ENCODE measurements at places on chromosomes 1 and 21. TPM values are rescaled to one million over a fixed set of nuclear protein-coding genes. Genes with fewer than 3 reads are reported as not detected.

Gene HAO2
- not detected for total RNA-seq

GRCh38 chr1:232136136-232136535 is 493.8 kb downstream of the SIPA1L2 start:
- no peak for ATAC-seq

DNA sequence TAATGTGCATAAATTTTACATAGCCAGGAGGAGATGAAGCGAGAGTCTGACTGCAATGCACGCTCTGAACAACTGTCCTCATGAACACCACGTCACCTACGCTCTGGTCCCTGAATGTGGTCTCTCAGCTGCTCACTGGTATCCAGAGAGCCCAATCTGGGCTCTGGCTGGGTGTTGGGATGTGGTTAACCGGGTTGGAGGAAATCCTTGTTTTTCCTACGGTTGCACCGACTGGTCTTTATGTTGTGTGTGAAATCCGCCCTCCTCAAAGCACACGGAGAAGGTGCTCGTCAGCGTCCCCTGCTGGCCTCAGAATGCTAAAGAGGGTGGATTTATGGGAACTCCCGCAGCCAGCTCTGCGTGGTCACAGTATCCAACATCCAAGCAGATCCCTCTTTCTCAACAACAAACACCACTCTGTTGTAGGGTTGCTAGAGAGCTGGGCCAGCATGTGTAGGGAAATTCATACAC is 51.8 kb upstream of the FAM89A start:
- no peak for ATAC-seq

GRCh38 chr21:36419241-36419640 is 34.0 kb downstream of the CHAF1B start:
- ATAC-seq, result no peak

DNA sequence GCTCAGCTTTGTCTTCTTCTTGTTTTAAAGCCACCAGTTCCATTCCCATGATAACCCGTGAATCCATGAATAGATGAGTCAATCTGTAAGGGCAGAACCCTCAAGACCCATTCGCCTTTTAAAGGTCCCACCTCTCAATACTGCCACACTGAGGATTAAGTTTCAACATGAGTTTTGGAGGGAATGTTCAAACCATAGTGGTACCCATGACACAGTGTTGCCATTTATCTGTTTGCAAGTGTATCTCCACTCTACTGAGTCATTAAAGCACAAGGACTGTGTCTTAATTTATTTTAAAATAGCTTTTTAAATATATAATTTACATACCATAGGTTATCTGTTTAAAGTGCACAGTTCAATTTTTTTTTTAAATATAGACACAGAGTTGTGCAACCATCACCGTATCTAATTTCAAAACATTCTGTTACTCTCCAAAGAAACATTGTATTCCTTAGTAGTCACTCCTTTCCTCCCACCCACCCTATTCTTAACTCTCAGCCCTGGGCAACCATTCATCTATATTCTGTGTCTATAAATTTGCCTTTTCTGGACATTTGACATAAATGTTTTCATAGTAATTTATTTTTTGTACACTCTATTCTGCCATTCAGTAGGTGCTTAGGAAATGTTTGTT is 4.8 kb upstream of the IL24 start:
- ATAC-seq, result no peak

- no peak for ATAC-seq
Measured at GRCh38 chr1:230422221-230422981, 3.7 kb downstream of the PGBD5 start.

Measured in activated T-helper 17 cell treated with anti-CD3 and anti-CD28 coated beads, Interleukin-2, amount 50 U/mL, for 72 hours (primary cell).